ENCODE measurements at places on chromosomes 12 and 14. TPM values are rescaled to one million over a fixed set of nuclear protein-coding genes. Genes with fewer than 3 reads are reported as not detected.

Gene SALL2
- 8.8 TPM for total RNA-seq

DNA sequence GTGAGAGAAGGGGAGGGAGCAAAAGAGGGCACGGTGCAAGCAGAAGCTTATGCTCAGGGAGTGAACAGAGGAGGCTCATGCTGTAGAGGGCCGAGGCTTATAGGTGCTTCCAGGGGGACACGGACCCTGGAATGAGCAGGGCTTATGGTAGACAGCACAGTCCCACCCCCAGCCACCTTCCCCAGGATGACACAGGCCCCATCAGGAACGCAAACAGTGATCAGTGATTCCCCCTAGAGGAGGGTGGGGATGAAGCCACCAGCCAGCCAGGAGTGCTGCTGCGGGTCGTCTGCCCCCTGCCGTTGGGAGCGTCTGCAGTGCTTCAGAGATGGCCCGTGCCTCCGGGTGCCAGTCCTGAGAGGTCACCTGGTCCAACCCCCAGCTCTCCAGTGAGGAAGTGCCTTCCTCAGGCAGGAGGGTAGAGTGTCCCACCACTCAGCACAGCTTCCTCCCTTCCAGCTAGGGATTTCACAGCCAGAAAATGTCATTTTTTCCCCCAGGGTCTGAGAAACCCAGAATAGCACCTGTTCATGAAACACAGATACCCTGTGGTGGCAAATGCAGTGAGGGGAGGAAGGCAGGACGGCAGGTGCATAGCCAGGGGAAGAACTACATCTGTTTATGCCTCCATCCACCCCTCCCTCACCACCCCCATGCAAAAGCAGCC is 60.7 kb downstream of the SLC6A12 start:
- H3K4me1 ChIP-seq, result peaks cover 15% of the 10 kb centered on the region
- peak; percentile 81 for DNase-seq
- H3K27me3 ChIP-seq, result no peaks in the 10 kb centered on the region
- H3K4me3 ChIP-seq, result no peak overlapping the region
- H3K27ac ChIP-seq, result no peak overlapping the region

Gene SLC7A8
- 22.9 TPM for total RNA-seq

DNA sequence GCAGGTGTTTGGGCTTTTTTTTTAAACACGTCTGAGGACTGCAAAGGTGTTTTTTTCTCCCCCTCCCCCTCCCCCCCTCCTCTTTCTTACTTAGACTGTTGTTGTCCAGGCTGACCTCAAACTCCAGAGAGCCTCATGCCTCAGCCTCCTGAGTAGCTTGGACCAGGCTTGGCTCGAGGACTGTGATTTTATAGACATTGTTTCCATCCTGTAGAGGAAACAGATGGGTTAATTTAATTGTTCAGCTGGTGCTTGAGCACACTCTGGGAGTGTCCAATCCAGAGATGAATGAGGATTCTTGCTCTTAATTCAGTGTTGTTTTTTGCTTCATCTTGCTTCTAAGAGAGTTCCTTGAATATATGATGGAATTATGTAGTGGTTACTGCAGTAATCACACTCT is 42.1 kb downstream of the RASSF3 start:
- no peaks in the 10 kb centered on the region for H3K4me1 ChIP-seq
- no peak overlapping the region for H3K27ac ChIP-seq

GRCh38 chr12:46814143-46814542 is 11.7 kb downstream of the SLC38A4 start:
- no peak overlapping the region for H3K4me3 ChIP-seq
- H3K4me1 ChIP-seq, result peaks cover 3% of the 10 kb centered on the region
- H3K27ac ChIP-seq, result no peak overlapping the region
- no peak for DNase-seq
- no peaks in the 10 kb centered on the region for H3K36me3 ChIP-seq

Gene SYT1
- total RNA-seq, result 1.2 TPM

Gene PPP1R36
- 2.7 TPM for total RNA-seq

GRCh38 chr12:20426191-20426590 is 57.9 kb downstream of the PDE3A start:
- DNase-seq, result no peak
- H3K4me3 ChIP-seq, result no peak overlapping the region
- H3K36me3 ChIP-seq, result no peaks in the 10 kb centered on the region
- no peaks in the 10 kb centered on the region for H3K4me1 ChIP-seq
- H3K27ac ChIP-seq, result no peak overlapping the region
- H3K27me3 ChIP-seq, result no peaks in the 10 kb centered on the region

Gene LRRIQ1
- total RNA-seq, result 8.5 TPM

Gene LGR5
- total RNA-seq, result 0.19 TPM

- no peak overlapping the region for H3K27ac ChIP-seq
- DNase-seq, result no peak
- no peak overlapping the region for H3K4me3 ChIP-seq
These were observed 14.6 kb upstream of the EIF5 start for GRCh38 chr14:103319422-103319821.

GRCh38 chr12:102812344-102812743 is 104.7 kb downstream of the PAH start:
- no peak for DNase-seq
- H3K36me3 ChIP-seq, result no peaks in the 10 kb centered on the region
- H3K27me3 ChIP-seq, result no peaks in the 10 kb centered on the region
- H3K4me3 ChIP-seq, result no peak overlapping the region

Gene PPFIA2
- total RNA-seq, result 9.4 TPM

- H3K4me3 ChIP-seq, result peak overlapping the region; percentile 58
- no peaks in the 10 kb centered on the region for H3K27me3 ChIP-seq
- H3K27ac ChIP-seq, result peak overlapping the region; percentile 81
- no peaks in the 10 kb centered on the region for H3K36me3 ChIP-seq
These were observed 12.3 kb upstream of the PARP11 start for GRCh38 chr12:3885277-3886094.

DNA sequence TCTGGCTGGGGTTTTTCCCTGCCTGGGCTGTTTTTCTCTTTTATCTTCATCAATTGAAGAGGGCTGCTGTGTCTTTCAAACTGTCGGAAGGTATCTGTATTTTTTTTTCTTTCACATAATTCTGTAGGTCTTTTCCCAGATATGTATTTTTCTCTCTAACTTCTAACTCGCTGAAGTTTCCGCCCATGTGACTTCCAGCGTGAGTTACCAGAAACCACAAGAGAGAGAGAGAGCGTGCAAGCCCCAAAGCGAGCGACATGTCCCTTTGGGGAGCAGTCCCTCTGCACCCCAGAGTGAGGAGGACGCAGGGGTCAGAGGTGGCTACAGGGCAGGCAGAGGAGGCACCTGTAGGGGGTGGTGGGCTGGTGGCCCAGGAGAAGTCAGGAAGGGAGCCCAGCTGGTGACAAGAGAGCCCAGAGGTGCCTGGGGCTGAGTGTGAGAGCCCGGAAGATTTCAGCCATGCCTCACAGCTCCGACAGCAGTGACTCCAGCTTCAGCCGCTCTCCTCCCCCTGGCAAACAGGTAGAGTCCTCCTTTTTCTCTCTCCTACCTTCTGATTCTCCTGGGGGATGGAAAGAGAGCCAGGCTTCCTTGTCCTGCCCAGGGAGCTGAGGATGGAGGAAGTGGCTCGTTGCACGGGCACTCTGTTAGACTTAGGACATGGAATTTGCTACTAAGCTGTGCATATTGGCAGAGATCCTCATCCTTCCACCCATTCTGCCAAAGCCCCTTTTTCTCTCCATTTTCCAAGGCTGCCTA is at the start of gene BATF:
Gene BATF, plus strand, starts transcription at position 246 of the 759 bp plus-strand sequence. Its CDS starts 214 bp downstream, at position 460.
- H3K36me3 ChIP-seq, result no peaks in the 10 kb centered on the region
- no peak within 1 kb of the TSS for H3K27ac ChIP-seq
- DNase-seq, result no peak

DNA sequence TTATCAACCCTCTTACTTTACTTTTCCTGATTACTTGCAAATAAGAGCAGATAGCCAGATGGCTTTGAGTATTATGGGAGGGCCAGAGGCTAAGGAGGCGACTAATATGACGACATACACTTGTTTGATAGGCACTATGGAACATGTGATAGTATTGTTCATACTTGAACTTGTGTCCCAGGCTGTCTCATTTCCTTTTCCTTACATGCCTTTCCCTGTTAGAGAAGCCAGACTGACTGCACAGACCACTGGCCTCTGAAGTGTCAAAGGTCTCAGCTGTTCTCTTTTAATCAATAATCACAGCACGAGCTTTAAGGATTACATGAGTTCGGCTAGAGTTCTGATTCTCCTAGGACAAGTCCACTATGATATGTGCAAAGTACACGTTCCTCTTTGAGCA is 326.0 kb downstream of the PRKD1 start:
- H3K36me3 ChIP-seq, result no peaks in the 10 kb centered on the region
- no peaks in the 10 kb centered on the region for H3K27me3 ChIP-seq

GRCh38 chr14:32611752-32612151 is 282.7 kb downstream of the AKAP6 start:
- H3K27ac ChIP-seq, result no peak overlapping the region
- H3K27me3 ChIP-seq, result no peaks in the 10 kb centered on the region

GRCh38 chr12:15011162-15011561 is 38.3 kb downstream of the PDE6H start:
- peaks cover 5% of the 10 kb centered on the region for H3K4me1 ChIP-seq
- no peaks in the 10 kb centered on the region for H3K27me3 ChIP-seq
- no peak for DNase-seq
- H3K27ac ChIP-seq, result no peak overlapping the region
- H3K4me3 ChIP-seq, result no peak overlapping the region
- no peaks in the 10 kb centered on the region for H3K36me3 ChIP-seq
